T-helper 9 cell (primary cell): ENCODE measurements at places on chromosomes 7 and 10.

DNA sequence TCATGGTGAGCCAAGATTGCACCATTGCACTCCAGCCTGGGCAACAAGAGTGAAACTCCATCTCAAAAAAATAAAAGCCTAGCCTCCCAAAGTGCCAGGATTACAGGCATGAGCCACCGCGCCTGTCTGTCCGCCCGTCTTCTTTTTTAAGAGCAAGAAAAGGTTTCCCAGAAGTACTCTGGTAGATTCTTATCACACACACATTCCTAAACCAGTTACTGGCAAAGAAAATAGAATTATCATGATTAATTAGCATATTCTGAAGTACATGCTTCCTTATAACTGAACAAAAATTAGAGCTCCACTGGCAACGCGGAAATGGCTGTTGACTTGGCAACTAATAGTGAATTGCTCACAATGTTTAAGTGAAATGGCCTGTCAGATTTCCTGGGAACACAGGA, 87.0 kb downstream of the ADK start:
- DNase-seq: no peak

DNA sequence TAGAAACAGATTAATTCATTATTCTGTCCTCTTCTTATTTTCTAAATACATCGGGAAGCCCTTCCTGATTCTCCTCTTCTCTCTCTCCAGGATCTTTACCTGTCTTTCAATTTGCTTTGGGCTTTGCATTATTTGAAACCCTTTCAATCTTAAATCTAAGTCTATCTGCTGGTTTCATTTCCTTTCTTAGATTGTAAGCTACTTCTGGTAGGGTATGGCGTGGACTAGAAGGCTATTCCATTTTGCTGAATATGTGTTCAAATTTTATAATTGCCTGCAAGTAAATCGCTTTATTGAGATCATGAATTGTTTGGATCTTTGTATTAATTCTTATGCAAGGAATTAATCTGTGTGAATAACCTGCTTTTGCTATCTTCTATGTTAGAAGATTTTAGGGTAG, 11.1 kb downstream of the STAM start:
- DNase-seq: no peak

DNA sequence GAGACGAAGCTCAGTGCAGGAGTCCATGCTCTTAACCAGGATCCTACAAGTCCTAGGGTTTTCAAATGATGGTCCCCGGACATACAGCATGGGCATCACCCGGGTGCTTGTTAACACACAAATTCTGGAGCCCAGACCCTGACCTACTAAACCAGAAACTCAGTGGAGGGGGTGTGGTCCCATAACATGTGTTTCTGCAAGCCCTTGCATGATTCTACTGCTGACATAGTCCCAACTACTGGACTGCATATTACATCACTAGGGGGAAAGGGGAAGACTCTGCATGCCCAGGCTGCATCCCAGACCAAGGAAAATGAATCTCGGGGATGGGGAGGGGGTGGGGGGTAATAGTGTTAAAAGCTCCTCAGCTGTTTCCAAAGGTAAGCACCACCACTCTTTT, 40.3 kb downstream of the GRB10 start:
- no peak for DNase-seq

DNA sequence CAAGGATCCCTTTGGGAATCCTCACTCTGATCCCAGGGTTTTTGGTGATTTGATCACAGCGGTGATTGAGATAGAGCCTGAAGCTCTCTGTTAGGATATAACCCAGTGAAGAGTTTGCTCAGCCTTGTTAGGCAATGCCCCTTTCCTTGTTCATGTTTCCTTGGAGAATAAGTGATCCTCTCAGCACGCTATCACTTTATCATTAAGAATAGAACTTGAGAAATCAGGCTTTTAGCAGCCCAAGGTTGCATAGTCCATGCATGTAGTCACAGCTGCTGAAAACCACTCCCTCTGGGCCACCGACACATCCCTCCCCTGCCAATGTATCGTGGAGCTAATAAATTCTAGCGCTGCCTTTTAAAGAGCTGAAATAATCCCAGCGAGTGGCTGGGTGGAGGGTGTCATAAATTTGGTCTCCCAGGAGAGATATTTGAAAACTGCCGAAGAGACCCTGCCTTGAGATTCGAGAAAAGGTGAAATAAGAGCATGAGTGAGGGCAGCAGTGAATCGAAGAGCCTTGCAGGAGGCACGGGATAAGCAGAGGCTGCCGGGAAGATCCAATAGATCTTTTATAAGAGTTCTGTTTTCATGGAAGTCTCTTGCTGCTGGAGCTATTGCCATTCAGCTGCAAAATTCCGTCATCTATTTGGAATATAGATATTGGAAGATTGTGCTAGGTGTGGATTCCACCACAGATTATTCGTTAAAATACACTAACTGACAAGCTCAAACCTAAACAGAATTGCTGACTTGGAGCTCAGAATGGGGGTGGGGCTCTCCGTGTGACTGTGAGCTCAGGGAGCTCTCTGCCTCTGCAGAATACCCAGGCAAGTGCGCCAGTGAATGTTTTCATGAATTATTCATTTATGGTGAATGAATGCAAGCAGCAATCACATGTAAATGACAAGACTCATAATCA, 249.8 kb downstream of the TRIL start:
- DNase-seq: no peak

- DNase-seq: no peak
These were observed 37.3 kb upstream of the CNPY1 start for GRCh38 chr7:155583636-155584035.

DNA sequence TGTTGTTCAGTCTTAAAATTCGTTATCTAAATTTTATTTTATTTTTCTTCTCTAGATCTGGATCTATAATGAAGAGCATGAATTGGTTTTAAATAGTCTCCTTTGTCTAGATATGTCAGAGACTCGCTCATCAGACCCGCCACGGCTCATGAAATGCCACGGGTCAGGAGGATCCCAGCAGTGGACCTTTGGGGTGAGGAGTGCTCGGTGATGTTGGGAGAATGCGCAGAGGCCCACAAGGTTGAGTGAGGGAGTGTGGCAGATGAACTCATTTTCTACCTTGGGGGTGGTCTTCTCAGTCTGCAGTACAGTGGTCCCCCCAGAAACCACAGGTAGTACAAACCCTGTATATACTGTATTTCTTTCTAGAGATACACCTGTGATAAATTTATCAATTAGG, 95.3 kb downstream of the GALNT11 start:
- no peak for DNase-seq

DNA sequence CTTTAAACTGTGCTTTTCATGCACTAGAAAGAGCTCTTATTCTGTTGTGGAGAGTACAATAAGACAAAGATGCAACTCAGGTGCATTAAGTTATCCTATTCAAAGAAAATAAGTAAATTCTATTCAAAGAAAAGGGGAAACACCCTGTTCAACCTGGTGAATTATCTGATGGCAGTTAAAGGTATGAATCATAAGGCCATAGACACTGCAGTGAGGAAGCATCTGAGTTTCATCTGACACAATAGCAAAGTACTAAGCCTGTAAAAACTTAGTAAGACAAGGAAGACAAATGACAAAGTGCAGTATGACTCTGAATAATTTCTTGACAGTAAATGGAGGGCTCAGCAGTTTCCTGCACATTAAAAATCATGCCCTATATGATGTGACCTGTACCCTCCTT, 91.0 kb upstream of the LRRTM3 start:
- no peak for DNase-seq

DNA sequence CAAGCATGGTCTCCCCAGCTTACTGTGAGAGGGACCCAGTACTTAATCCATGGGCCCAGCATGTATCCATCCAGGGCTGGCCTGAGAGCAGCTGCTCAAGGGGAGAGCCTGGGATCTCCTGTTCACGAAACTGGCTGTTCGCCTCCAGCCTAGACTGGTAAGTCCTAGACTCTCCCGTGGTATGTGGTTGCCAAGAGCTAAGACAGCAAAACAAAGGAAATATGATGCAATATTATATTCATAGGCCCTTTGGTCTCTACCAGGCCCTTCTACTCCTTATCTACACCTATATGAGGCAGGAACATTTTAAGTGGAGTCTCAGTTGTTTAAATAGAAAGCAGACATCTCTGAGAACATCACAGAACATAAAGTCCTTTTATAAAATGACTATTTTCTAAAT, 28.9 kb upstream of the STK17A start:
- DNase-seq: no peak

- no peak for DNase-seq
These were observed 159.9 kb downstream of the CAMK1D start for GRCh38 chr10:12509016-12509793.

DNA sequence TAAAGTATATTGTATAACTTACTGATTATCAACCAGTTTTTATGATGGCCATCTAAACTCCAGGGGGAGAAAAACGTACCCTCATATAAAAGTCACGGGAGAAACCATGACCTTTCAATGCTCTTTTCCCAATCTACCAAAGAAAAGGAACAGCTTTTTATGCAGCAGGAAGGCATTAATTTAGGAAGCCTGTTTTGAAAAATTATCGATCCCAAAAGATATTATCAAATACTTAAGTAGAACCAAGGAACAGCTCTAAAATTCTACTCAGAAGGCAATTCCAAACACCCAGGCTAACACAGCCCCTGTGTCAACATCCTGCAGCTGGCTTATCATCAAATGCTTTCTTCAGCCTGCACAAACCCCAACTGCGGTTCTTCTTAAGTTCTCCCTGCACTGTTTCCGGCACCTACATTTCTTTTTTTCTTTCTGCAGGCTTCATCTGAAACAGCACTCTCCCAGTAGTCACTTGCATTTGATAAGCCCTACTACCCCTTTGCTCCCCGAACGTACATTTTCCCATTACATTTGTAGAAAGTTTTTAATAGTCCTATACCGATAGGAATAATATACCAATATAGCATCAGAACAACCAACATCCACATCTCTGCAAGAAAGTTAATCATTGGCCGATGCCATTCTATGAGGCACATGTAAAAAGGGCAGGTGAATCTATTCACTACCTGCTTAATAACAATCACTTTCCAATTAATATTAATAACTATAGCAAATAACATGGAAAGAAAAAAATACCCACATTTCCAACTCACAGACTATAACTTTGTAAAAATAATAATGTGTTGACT, 47.9 kb downstream of the PIP4K2A start:
- peak; percentile 39 for DNase-seq

DNA sequence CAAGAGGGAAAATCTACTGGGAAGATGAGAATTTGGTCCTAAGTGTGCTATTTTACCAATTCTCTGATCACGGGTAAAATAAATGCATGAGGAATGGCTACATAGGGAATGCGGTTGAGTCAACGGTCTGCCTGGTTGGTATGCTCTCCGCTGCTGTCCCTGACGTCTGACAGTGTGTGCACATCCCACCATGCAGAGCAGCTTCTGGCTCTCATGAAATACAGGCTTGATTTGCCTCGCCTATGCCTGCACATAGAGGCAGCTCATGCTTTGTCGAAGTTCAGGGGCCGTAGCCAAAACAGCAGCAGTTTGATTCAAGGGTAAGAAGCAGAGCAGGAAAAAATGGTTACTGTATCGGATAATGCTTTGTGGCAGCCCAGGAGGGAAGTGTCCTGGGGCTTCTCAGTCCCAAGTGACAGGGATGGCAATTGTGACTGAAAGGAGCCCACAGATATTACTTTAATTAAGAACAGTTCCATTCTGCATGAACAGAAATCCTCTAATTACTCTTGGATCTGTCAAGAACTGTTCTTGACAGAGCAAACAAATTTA, 268.4 kb upstream of the SLC26A5 start:
- no peak for DNase-seq

DNA sequence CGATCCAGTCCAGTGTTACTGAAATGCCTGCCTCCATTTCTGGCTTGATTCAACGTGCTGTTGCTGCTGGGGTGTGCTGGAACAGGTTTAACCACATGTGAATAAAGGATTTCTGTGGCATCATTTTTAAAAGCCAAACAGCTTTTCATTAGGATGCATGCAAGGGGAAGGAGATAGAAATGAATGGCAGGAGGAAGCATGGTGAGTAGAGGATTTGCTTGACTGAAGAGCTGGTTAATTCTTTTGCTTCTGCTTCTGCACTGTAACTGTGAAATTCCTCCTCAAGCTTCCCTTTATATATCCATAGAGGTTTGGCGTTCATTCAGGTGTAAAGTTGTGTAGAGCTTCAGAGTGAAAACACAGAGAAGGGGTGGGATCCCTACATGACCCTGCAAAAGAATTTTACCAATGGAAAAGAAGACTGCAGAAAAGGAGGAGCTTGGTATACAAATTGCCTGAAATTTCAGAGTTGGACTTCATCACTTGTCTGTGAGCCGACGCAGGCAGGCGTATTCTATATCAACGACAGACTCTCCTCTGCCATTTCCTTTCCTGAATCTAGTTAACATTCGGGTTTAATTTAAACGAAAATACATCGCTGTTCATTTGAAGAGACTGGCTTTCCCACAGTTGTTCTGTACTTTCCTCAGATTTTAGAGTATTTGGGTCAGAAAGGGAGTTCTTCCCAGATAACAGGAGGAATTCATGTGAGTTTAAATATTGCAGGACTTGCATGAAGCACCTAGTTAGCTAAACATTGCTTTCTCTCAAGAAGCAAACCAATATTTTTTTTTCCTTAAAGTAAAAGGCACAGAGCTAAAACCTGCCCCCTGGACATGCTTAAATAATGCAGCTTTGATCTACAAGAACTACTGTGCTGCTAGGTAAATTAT, at the start of gene SOSTDC1:
TSS of gene SOSTDC1 (minus strand) at position 270 of the 893 bp plus-strand sequence. CDS start at position 200, 70 bp downstream.
- no peak for DNase-seq

GRCh38 chr10:113529575-113529974, 23.3 kb upstream of the HABP2 start:
- DNase-seq: no peak

- no peak for DNase-seq
These were observed 253.3 kb downstream of the PRPF18 start for GRCh38 chr10:13840036-13840435.

- DNase-seq: peak; percentile 47
These were observed 604 bp downstream of the MXI1 start for GRCh38 chr10:110207805-110208613.

DNA sequence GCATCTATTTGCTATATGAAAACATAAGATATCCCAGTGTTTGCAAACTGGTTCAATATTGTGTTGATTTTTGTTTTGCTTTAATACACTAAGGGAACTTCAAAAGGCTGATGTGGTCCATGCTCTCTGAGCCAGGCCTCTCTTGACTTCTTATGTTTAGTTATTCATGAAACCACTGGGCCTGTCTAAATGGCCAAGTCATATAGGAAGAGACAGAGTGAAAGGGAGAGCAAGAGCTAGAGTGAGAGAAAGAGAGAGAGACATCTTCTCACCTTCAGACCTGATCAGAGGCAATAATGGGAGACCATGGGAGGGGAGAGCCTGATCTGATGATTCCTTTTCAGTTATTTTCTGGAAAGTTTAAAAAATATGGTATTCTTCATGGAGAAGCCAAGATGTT, 6.1 kb upstream of the FAS start:
- DNase-seq: no peak

- DNase-seq: no peak
These were observed 128.9 kb downstream of the ZNF365 start for GRCh38 chr10:62502995-62503613.

GRCh38 chr10:63673246-63673645, 152.0 kb downstream of the REEP3 start:
- no peak for DNase-seq

- no peak for DNase-seq
These were observed 183.7 kb downstream of the NEBL start for GRCh38 chr10:20713420-20713819.

GRCh38 chr7:123871998-123872867, 27.3 kb downstream of the HYAL4 start:
- peak; percentile 3 for DNase-seq
